Large intestine (tissue), 12 donors: ENCODE measurements at places on chromosomes 3 and 15.

GRCh38 chr15:84863565-84864443 lies 20.7 kb upstream of the SLC28A1 start:
- no peak for DNase-seq

DNA sequence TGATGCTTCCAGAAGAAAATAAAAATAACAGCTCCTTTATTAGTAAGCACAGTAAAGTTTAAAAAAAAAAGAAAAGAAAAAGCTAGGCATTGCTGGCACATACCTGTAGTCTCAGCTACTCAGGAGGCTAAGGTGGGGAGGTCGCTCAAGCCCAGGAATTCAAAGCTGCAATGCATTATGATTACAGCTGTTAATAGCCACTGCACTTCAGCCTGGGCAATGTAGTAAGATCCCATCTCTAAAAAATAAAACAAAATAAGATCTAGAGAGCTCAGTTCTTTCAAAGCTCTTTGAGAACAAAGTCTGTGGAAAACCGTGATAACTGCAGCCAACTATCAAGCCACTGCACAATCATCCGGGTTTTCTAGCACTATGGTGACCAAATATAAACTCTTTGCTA lies 212.2 kb downstream of the ZMAT3 start:
- DNase-seq: no peak

- DNase-seq: peak; percentile 83
Observed at GRCh38 chr15:80697075-80697685, 2.1 kb downstream of the ABHD17C start.

DNA sequence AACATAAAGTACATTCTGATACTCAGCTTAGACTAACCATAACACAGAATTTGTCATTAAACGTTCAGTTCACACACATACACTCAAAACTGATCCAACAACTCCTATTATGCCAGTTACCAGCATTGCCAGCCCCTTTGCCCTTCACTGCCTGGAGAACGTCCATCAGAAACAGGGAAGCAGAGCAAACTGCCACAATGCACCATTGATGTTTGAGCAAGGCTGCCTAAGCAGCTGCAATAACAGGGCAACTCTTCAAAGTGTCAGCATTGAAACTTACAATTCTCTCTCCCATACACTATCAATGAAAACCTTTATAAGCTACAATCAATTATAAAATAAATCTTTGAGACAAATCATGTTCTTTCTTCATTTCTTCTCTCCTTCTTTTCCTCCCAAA lies 85.1 kb downstream of the ZBTB20 start:
- no peak for DNase-seq

- DNase-seq: no peak
Observed at GRCh38 chr3:122880173-122880572, 85.3 kb downstream of the SLC49A4 start.

DNA sequence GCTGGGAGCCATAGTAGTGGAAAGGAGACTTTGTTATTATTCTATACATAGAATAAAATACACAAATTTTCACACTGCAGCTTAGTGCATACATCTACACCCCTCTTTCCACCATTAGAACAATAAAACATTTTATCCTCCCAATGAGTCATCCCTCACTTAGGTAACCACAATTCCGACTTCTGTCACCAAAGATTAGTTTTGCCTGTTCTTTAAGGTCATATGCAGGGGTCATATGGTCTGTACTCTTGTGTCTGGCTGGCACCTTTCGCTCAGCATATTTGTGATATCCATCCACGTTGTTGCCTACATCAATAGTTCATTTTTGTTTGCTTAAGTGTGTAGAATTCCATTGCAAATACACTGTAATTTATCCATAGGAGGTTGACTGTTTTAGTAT lies 399.4 kb downstream of the SHQ1 start:
- peak; percentile 27 for DNase-seq

DNA sequence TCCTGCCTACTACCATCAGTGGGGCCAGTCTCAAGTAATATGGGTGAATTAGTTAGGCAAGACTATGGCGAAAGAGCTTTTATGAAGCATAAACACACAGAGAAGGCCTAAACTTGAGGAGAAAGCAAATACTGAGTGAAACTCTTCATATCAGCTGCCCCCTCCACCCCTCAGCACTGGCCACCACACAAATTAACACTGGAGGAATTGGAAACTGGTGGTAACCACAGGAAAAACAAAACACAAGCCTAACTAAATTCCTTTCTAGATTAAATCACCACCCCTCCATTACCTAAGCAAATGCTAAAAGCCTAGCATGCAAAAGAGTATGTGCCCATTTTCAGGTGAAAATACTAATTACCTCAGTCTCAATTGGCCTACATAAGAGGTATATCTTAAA lies 774.7 kb upstream of the NECTIN3 start:
- DNase-seq: no peak

GRCh38 chr15:96209285-96209735 lies 121.2 kb upstream of the NR2F2 start:
- peak; percentile 91 for DNase-seq
